ENCODE measurements at places on chromosomes 5 and 9.
A peak's percentile ranks its signal among the peaks of the same experiment; 100 is the strongest.

DNA sequence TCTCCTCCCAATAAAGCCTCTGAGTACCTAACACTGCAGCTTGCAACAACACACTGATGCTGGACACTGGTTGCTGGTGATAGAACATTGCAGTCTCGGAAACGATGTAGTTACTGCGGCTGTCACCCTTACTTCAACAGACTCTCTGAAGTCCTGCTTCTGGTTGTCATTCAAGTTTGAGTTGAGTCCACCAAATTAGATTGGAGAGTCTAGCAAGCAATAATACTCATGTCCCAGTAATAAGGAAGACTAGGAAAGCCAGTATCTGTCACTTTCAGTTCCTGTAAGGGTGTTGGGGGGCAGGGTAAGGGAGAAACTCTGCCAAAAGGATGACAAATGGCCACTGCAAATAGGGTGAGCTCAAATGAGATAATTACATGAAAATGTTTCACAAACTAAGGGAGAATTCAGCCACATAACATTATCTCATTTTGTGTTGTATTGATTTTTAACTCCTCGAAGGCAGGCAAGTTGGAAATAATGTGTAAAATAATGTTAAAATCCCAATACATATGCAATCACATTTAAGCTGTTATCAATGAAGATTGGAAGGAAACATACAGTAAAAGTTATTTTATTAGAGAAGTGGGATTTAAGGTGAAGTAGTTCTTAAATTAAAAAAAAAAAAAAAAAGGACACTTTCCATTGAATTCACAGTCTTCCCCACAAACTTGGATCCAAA lies 849 bp upstream of the IFT74 start:
- no peak for DNase-seq

GRCh38 chr5:22850981-22851380 lies 2.2 kb downstream of the CDH12 start:
- DNase-seq, result no peak

DNA sequence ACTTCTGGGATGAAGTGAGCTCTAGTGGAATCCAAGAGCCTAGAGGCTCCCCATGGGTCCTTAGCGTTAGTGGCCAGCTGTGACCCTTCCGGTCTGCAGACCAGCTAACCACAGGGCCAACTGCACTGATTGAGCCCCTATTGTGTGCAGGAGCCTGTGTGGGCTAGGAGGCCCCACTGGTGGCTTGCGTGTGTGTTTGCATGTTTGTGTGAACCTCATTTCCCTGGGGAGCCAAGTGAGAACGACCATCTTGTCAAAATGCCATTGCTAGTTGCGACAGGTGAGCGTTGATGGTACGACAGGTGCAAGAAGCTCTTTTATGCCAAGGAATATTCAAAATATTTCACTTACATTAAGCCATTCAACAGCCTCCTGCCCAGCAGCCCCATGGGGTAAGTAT lies 44.1 kb upstream of the ANKRD33B start:
- DNase-seq, result no peak

DNA sequence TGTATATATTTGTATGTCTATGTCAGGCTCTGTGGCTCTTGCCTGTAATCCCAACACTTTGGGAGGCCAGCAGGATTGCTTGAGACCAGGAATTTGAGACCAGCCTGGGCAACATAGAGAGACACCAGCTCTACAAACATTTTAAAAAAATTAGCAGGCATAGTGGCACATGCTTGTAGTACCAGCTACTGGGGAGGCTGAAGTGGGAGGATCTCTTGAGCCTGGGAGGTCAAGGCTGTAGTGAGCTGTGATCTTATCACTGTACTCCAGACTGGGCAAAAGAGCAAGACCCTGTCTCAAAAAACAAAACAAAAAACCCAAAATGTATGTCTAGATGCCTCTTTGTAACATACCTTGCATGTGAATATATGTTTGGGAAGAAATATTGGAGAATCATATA lies 15.8 kb downstream of the ARRDC3 start:
- DNase-seq, result no peak

DNA sequence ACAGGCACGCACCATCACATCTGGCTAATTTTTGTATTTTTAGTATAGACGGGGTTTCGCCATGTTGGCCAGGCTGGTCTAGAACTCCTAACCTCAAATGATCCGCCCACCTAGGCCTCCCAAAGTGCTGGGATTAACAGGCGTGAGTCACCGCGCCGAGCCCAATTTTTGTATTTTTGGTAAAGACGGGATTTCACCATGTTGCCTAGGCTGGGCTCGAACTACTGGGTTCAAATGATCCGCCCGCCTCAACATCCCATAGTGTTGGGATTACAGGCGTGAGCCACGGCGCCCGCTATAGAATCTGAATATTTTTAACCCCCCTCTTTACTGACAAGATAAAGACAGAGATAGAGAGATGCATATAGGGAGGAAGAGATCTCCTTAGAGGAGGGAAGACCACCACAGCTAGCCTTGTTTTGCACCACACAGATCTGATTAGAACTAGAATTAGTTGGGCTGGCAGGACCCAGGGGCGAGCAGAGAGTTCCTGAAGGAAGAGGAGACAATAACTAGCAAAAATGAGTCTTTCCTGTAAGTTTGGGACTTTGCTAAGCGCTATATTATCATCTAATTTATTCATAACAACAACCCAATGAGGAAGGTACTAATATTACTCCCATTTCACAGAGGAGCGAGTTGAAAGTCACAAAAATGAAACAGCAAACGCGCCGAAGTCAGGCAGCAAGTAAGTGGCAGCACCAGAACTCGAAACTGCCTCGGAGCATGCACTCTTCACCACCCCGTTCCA lies 1.5 kb upstream of the ANKHD1 start:
- no peak for DNase-seq

GRCh38 chr5:173448856-173449255 lies 120.6 kb upstream of the STC2 start:
- no peak for DNase-seq

DNA sequence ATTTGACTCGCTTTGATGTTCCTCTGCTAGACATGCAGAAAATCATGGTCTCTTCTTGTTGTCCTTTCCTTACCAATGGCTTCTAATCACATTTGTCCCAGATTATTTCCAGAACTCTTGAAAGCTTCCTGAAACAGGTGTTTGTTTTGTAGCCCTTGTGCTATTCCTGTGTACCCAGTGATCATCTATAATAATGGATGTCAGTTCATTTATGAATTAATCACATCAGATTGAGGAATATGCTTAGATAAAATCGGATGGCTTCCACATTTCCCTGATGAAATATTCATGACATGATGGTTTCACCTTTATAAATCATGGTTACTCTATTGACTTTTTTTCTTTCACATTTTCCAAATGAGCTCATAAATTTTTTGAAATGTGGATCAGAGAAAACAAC lies 359.0 kb upstream of the DMAC1 start:
- DNase-seq, result no peak

- no peak for DNase-seq
Measured at GRCh38 chr9:96674906-96675538, 19.9 kb upstream of the PRXL2C start.

GRCh38 chr9:76902395-76902794 lies 3.5 kb downstream of the PRUNE2 start:
- DNase-seq, result no peak

GRCh38 chr9:131258186-131258585 lies 18.1 kb downstream of the FAM78A start:
- DNase-seq, result peak; percentile 88

- DNase-seq, result no peak
Measured at GRCh38 chr5:80481019-80481893, 6.6 kb upstream of the FAM151B start.

GRCh38 chr5:38515646-38516045 lies 40.8 kb downstream of the LIFR start:
- no peak for DNase-seq

DNA sequence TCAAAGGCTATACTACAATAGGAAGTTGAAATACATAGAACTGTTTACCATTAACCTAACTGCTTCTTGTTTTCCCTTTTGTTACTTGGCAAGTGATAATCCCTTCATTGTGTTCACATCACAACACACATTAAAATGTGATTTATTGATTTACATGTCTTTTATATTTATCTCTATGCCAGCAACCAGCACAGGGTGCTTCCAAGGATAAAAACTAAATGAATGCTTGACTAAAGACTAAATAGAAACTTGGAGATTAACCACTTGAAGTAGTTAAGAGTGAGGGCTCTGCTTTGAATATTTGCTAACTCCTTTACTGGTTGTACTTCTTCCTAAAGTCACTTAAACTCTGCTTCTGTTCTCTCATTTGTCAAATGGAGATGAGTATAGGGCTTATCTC lies 1730.6 kb downstream of the EFNA5 start:
- DNase-seq, result no peak

GRCh38 chr5:54905942-54906537 lies 79.4 kb downstream of the ESM1 start:
- peak; percentile 69 for DNase-seq

GRCh38 chr5:143582176-143582575 lies 178.7 kb upstream of the NR3C1 start:
- no peak for DNase-seq

DNA sequence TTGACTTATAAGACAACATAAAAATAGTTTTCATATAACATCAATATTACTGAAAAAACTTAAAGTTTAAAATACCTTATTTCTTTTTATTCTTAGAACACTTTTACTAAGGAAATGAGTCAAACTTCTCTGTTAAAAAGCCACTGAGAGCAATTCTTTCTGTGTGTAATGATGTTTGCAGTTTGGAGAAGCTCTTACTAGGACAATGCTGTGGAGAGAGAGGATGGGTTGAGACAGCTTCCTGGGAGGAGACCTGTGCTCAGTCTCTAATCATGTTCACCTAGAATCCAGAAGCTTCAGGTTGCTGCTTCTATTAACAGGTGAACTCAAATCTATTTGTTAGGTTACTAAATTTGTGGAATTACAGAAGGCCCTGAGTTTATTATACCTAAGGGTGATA lies 198.5 kb downstream of the DNAH5 start:
- DNase-seq, result no peak

DNA sequence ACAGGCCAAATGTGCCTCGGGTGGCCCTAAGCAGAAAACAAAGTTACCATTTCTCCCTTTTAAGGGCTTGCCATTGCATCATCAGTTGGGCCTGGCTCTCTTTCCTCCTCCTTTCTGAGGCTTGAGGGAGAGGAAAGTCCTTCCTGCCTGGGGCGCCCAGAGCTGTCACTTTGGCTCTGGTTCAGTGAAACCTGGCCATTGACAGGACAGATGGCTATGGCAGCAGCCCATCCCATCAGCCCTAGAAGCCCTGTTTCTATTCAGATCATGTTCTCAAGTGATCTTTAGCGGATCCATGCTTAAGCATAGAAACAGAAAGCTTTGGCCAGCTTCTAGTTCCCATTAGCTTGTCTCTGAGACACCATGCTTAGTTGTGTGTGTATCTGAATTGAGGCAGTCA lies 293.4 kb downstream of the YTHDC2 start:
- DNase-seq, result no peak

GRCh38 chr5:3604501-3604900 lies 8.9 kb downstream of the IRX1 start:
- no peak for DNase-seq

DNA sequence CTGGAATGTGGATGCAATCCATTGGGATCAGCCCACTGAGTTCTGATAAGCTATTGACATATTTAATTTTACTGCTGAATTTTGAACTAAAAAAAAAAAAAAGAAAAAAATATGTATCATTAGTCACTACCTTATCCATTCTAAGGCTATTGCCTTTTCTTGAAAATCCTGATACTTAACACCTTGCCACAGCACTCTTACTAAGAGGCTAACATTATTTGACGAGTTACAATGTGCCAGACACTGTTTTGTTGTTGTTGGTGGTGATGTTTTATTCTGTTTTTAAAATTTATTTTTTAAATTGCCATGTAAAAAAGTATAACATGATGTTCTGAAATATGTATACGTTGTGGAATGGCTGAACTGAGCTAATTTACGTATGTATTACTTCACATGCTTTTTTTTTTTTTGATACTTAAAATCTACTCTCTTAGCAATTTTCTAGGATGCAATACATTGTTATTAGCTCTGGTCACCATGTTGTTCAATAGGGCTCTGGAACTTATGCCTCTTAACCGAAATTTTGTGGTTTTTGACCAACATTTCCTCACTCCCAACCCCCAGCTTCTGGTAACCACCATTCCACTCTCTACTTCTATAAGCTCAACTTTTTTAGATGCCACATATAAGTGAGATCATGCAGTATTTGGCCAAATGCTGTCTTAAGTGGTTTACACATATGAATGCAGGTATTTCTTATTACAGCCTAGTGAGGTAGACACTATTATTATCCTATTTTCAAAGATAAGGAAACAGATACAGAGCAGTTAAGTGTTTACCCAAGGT lies 134.8 kb upstream of the PCA3 start:
- DNase-seq, result no peak

- DNase-seq, result no peak
Measured at GRCh38 chr5:135828782-135829127, 5.7 kb upstream of the SLC25A48 start.

DNA sequence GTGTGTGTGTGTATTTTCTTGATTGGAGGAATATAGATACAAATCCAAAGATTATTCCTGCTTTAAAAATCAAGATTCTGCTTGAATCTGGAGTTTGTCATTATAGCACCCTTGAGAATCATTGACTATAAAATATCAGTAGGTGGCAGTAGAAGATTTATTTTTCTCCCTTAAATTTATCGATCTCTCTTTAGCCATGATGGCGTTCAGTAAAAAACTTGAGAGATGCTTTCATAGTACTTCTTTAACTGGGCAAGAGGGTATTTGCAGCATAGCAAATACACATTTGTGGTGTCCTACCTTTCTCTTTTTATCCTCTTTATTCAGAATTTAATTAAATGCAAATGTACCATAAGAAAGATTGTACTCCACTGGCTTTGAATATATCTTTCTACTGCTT lies 307.7 kb downstream of the ADGRV1 start:
- no peak for DNase-seq

DNA sequence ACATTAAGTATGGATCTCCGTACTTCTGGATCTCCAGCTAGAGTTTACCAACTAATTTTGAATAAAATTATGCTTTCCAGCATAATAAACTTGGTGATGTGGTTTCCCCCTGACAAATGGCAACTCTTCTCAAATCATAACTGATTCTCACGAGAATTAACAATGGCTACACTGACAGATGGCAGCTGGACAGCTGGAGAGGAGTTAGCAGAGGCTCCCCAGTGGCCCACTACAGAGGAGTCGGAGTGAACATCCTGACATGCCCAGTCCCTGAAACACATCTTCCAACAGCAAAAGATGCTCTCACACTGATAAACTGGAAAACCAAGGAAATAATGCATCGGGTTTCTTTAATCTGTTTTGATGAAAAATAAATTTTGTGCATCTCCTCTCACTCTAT lies 239.6 kb downstream of the MAN2A1 start:
- no peak for DNase-seq

GRCh38 chr5:150558088-150558621 lies 50.2 kb downstream of the NDST1 start:
- DNase-seq, result no peak

- DNase-seq, result no peak
Measured at GRCh38 chr5:77847814-77848290, 71.7 kb upstream of the TBCA start.

DNA sequence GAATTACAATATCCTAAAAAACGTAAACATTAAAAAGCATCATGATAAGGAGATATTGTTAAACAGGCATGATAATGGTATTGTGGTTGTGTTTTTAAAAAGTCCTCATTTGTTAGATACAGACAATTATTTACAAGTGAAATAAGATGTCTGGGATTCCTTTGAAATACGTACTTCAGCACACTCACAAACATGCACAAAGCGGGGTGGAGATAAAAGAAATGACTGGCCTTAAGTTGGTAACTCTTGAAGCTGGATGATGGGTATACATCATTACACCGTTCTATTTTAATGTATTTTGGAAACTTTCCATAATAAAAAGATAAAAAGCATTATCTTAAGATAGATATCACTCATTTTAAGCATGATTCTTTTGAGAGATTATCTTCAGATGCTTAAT lies 1.0 kb downstream of the FAM200C start:
- no peak for DNase-seq

All from left ventricle myocardium superior (tissue), 1 donor.